Motor neuron (in vitro differentiated cells): ENCODE measurements at places on chromosomes 1 and 21. TPM values are rescaled to one million over a fixed set of nuclear protein-coding genes. Genes with fewer than 3 reads are reported as not detected.

MTARC2 gene
- total RNA-seq, result not detected in 2 replicates

OR2L13 gene
- total RNA-seq, result 0.58 TPM in 1 of 2 replicates, not detected in the other

ZFP69B gene
- total RNA-seq, result 4.2 and 5.2 TPM in 2 replicates

SSR2 gene
- 355 and 366 TPM in 2 replicates for total RNA-seq

DNA sequence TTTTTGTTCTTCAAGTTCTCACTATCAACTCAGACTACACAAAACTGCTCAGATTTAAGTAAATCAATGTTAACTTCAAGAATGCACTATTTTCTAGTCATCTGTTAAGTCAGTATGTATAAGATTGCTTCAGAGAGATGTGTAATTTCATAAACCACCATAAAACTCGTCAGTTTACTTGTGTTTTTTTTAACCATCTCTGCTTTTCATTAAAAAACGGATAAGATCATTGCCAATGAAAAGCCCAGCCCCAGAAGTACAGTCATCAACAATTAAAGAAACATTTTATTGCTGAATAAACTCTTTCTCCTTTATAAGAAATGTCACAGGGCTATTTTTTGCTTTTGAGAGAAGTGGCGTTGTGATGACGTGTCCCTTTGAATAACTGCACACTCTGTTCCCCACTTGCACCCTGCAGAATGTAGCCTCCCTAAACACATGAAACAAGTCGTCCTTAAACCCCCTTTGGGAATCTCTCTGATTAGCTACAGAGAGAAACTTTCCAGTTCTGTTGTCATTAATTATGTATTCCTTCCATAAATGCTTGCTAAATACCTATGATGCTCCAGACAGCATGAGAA lies 202.7 kb upstream of the FOXD3 start:
- no peak for ATAC-seq

- no peak for ATAC-seq
Observed at GRCh38 chr1:154403983-154404382, 1.2 kb upstream of the IL6R start.

DNA sequence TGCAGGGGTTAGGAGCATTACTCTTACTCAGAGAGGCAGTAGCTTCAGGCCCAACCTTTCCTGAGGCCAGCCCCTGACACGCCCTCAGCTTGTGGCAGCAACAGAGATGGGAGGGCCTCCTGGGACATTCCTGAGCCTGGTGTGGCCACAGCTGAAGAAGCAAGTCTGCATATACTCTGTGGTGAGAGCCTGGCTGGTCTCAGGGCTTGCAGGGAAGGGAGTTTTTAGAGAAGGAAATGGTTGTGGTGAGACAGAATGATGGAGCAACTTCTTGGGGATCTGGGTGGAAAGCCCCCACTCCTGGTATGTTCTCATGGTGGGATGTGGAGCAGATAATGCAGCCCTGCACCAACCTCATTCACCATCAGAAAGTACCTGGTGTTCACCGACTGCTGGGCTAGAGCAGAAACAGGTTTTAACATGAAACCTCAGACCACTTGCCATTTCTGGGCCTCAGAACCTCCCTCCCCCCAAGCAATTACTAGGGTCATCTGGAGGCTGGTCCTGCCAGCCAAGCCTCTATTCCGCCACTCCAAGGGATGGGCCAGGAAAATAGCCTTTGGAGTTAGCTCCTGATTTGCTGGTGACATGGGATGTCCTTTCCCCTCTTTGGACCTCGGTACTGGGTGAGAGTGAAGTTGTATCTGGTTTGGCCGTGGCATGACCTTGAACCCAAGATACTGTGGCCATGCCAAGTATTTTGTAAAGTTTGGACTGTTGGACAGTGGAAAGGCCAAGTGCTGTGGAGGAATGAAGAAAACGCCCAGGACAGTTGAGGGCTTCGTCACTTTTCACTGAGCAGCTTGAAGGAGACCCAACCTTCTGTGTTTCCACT lies 28.1 kb upstream of the RNF19B start:
- ATAC-seq, result peak; percentile 91

GRCh38 chr1:204599098-204599497 lies 82.9 kb downstream of the MDM4 start:
- no peak for ATAC-seq

DNA sequence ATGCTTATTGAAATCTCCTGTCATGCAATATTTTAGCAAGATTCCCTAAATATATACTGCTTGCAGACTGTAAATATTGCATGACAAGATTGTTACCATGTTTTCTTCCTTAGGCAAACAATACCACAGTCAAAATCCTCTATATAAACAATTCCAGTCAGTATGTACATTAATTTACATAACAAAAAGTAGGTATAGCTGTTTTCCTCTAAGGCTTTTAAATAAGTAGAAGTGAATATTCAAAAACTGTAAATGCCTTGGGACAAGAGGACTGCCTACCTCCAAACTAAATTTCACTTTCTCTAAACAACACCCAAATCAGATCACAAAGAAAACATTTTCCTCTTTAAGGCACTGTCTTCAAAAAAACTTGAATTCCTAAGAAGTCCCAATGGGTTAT lies 17.3 kb upstream of the FOXD3 start:
- no peak for ATAC-seq

DNA sequence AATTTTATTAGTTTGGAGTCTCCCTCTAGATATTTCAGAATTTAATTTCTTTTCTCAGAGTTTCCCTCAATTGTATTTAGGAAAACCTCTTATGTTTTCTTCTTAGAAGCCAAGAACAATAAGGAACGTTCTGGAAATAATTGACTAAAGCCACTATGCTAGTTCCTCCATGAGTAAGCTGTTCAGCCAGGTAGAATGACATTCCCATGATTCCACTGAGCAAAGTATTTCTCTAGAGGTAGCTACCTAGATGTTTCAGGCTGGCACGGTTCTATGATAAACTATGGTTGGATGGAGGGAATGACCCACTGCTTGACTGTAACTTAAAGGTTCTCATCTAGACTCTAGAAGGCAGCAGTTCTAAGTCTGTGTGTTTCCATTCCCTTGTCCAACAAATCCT lies 62.4 kb downstream of the CLDN17 start:
- no peak for ATAC-seq

GRCh38 chr1:233031521-233031920 lies 81.1 kb downstream of the NTPCR start:
- no peak for ATAC-seq

DNA sequence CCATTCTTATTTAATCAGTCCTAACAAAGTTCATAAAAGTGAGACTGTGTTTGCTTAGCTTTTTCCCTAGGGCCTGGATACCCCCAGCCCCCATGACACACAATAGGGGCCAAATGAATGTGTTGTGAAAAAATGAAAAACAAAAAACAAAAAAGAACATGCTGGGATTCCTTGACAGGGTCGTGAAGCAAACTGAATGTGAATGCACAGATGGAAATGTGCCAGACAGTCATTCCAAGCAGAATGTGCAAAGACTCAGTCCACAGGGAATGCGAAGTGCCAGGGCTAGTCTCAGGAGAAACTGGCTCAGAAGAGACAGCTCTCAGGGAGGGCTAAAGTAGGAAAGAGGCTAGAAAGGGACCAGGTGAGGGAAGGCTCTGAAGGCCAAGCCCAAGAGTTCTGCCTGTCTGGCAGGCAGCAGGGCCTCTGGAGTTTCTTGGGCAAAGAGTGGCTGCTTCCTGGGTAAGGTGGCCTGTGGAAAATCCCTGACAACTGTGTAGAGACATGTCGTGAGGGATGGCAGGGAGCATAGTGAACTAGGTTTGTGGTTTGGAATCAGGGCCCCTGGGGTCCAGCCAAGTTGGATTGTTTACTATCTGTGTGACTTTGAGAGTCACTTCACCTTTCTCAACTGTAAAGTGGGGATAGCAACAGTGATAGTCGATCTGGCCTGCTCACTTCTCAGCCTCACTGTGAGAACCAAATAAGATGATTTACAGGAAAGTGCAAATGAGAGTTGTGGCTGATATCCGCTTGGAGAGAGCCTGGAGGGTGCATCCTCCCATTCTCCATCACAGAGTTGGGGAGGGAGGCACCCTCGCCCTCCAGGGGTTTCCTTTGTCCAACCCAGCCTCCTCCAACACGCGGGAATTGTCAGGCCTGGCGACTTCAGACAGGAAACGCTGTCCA lies 1.2 kb upstream of the ADAM15 start:
- ATAC-seq, result no peak

DNA sequence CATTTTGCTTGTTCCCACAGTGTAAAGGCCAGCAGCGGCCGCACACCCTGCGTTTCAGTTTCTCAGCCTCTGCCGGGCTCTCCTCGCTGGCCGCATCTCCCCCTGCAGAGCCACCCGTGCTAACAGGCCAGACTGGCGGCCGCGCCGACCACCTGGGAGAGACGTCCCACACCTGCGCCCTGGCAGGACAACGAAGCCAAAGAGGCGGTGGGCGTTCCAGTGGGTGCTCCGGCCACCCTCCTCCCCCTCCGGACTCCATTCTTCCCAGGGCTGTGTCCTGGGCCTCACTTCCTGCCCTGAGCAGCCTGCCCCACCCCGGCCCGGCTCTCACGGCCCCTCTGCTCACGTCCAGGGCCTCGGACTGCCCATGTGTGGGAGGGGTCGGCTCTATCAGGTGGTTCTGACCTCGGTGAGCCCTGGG lies 31.9 kb upstream of the SLC19A1 start:
- no peak for ATAC-seq

- ATAC-seq, result no peak
Observed at GRCh38 chr1:36352125-36352909, 28.9 kb upstream of the EVA1B start.

- ATAC-seq, result no peak
Observed at GRCh38 chr1:1106510-1107221, 9.2 kb downstream of the C1orf159 start.

- ATAC-seq, result no peak
Observed at GRCh38 chr1:228434689-228435088, 18.0 kb upstream of the TRIM17 start.
